ENCODE measurements at places on chromosomes 3 and 15.

DNA sequence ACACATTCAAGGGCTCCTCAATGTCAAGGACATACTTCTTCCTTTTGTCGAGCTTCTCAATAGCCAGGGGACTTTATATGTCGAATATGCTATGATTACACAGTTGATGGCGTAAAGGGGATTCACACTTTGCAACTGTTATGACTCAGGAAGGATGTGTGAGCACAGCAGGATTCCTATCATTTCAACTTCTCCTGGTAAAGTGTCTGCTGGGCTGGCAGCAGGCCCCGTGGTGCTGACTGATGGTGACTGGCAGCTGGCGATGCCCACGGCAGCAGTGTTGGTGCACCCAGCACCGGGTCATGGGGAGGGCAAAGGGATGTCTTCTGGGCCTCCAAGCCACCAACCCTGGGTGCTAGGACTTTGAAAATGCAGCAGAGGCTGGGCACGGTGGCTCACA, 44.8 kb upstream of the GNB5 start:
- no peak for DNase-seq

- no peak for DNase-seq
Observed at GRCh38 chr3:28132941-28133340, 108.5 kb upstream of the CMC1 start.

GRCh38 chr15:47991357-47991756, 129.4 kb upstream of the SLC24A5 start:
- no peak for DNase-seq

DNA sequence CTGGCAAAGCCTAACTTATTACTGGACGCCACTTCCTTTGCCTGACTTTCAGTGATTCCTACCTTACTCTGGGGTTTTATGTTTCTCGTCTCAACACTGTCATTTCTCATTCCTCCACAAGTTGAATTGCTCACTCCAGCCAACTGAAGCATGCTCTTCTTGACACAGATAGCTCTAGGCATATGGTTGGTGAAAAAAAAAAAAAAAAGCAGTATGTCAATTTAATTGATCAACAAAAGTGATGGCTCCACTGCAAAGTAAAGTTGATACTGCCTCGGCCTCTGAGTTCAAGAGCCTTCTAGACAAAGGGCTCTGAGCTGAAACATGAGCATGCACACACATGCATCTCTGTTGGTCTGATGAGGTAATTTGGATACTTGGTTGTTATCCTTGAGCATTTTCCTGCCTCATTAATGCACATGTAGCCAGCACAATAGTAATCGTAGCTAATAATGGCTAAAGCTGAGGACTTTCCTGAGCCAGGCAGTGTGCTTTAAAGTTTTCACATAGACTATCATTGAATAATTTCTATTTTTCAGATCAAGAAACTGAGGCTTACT, 21.4 kb upstream of the UBE2Q2 start:
- DNase-seq = no peak

- no peak for DNase-seq
Observed at GRCh38 chr15:88512601-88513000, 33.9 kb downstream of the DET1 start.

DNA sequence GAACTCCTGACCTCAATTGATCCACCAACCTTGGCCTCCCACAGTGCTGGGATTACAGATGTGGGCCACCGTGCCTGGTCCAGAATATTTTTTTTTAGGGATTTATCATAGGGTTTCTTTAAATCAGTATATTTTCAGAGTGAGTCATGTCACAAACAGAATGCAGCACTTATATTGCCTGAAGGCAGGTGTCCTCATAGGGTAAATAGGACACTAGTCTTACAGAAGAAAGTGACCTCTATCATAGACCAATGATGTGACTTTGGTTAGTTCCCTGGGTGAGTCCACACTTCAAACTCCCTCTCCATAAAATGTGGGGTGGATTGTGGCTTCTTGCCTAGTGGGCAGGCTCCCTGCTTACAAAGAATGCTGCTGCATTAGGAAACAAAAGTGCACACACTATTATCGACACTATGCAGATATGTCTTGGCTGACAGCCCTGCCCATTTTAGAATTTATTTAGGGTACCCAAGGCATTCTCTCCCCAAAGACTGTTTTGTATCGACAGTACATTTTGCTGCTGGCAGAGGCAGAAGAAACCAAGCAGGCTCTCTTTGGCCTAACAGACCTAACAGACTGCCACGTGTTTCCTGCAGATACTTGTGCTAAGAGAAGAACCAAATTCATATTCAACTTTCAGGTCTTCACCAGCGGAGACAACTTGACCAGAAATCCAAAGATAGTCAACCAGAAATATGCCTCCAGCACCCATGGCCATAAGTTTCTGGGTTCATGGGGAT, 125.0 kb downstream of the MOBP start:
- no peak for DNase-seq

DNA sequence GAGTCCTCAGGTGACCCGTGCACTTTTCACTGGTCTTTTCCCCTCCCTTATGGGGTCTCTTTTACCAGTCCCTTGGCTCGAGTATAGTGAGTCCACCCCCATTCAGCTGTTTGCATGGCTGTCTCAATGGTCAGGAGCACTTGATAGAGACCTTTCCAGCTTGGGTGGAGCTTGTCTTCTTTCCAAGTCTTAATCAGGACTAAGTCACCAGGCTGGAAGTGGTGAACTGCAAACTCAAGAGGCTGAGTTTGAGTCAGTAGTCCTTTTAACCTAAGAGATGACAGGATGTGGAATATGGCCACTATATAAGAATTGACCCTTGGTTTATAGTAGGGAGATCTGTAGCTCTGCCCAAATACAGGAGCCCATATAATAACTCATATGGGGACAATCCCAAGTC, 279.7 kb downstream of the PYDC2 start:
- DNase-seq = no peak

- peak; percentile 74 for DNase-seq
Observed at GRCh38 chr15:73959012-73959581, 32.8 kb downstream of the LOXL1 start.

GRCh38 chr3:55191911-55192775, 264.3 kb upstream of the LRTM1 start:
- no peak for DNase-seq

DNA sequence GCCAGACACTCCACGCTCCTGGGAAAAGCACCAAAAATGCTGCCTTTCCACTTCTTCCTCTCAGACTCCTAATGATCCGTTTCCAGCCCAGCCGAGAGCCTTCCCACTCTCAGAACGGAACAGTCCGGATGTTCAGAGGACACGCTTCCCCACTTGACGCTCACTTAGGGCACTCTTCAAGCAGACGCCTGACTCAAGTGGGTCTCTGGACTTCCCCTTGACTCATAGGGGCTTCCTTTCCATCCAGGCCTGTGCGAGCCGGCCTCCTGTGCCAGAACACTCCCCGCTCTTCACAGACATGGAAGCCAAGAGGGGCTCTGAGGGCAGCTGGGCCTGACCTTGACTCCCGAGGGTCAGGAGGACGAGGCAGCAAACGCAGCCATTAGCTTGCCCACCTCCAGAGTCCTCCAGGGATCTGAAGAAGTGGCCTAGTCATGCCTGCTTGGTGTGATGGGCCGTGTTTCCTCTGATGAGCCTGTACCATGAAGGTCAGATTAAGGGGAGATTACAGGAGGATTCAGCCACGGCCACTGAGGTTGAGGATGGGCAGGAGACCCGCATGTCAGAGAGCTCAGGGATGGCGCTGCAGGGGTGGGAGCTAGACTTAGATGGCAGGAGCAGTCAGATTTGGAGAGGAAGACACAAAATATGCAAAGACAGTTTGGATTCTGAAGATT, 114.7 kb upstream of the TLE3 start:
- no peak for DNase-seq

- no peak for DNase-seq
Observed at GRCh38 chr3:162721736-162722135, 1225.1 kb downstream of the OTOL1 start.

- no peak for DNase-seq
Observed at GRCh38 chr3:191963182-191963581, 502.2 kb downstream of the PYDC2 start.

GRCh38 chr3:12922306-12922705, 80.9 kb upstream of the RPL32 start:
- DNase-seq = no peak

GRCh38 chr3:172285844-172286243, 162.4 kb downstream of the GHSR start:
- no peak for DNase-seq

DNA sequence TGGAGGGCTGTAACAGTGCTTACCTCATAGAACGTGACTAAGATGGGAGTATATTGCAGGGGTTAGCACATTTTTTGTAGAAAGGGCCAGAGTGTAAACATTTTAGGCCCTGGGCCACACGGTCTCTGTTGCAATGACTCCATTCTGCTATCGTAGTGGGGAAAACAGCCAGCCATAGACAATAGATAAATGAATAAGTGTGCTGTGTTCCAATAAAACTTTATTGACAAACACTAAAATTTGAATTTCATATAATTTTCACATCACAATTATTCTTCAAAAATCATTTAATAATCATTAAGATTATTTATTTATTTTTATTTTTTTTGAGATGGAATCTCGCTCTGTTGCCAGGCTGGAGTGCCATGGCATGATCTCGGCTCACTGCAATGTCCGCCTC, 478.6 kb downstream of the SHQ1 start:
- DNase-seq = no peak

DNA sequence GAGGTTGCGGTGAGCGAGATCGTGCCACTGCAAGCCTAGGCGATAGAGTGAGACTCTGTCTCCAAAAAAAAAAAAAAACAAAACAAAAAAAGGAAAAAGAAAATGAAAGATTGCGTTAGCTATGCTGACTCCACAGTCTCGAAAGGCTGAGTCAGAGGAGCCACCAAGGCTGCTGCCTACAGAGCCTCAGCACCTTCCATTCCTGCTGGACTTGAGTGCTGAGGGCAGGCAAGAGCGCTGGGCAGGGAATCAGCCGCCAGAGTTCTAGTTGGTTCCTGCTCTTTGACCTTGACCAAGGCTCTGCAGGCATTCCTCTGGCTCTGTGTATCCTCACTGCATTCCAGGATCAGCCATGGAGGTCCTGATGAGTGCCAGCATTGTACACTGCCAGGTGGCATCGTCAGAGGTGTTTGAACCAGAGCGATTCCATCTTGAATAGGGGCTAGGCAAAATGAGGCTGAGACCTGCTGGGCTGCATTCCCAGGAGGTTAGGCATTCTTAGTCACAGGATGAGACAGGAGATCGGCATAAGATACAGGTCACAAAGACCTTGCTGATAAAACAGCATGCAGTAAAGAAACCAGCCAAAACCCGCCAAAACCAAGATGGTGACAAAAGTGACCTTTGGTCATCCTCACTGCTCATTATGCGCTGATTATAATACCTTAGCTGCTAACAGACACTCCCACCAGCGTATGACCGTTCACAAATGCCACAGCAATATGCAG, 5.9 kb downstream of the MESP2 start:
- no peak for DNase-seq

- peak; percentile 41 for DNase-seq
Observed at GRCh38 chr15:94229591-94230369, 1.6 kb upstream of the MCTP2 start.

DNA sequence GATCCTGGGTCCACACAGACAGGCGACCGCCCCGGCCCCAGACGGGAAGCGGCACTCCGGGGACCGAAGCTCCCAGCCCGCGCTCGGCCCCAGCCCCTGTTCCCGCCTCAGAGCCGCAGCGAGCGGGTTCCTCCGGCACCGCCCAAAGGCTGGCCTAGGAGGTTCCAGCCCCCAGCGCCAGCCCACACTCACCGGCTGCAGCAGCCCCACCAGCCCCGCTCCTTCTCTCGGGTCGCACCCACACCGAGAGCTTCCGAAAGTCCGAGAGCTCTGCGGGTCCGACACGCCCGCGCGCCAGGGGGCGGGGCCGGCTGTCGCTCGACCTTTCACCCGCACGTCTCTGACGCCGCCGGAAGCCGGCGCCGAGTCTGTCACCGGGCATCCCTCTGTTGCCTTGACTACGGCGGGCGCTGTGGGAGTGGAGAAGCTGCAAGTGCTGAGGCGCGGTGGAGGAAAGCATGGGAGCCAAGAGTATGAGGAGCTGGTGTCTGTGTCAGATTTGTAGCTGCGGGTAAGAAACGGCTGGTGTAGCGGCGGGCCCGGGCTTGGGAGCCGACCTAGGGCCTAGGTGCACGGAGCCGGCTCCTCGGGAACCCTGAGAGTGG, at the start of the genes EFL1 and SAXO2:
Gene EFL1, minus strand, starts transcription at position 313 of the 605 bp plus-strand sequence. CDS start 956 bp downstream, outside the sequence.
Gene SAXO2, plus strand, starts transcription at position 397 of the 605 bp plus-strand sequence. Its CDS starts 62 bp downstream, at position 459.
- peak; percentile 83 for DNase-seq

GRCh38 chr3:58697561-58697960, 31.0 kb upstream of the FAM3D start:
- DNase-seq = no peak

GRCh38 chr15:55695432-55695831, 47.5 kb downstream of the PRTG start:
- no peak for DNase-seq

GRCh38 chr3:55296791-55297190, 190.3 kb downstream of the WNT5A start:
- no peak for DNase-seq

DNA sequence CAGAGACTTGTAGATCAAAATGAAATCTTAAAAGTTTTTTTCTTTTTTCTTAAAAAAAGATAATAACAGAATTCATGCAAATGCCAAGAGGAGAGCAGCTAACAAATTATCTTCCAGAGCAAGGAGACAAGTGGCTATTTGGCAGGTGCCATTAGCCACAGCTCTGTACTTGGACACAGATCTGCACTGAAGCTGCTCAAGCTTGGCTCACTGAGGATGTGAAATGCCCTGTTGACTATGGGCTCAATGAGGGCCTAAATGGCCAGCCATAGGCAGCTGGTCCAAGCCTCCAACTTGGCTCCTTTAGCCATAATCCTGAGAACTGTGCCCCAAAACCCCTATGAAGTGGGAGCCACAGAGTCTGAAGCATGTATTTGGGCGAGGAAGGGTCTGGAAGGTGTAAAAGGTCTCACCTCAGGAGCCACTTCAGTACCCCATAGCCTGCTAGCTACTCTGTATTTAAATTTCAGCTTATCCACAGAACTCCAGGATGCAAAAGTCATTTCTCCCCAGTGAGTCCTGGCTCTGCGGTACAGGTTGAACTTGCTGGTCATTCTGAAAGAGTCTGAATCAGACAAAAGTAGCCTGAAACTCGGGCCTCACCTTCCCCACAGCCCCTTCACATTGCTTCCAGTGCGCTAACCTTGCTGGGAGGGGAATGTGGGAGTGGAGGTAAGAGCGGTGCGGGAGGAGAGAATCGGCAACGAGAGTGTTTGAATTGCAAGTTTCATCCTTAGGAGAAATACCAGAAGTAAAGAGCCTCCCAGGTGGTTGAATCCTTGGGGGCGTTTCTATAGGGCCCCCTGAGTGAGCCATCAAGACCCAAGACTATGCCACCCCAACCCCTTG, 48.0 kb downstream of the ZIC4 start:
- DNase-seq = no peak

GRCh38 chr3:62097121-62097520, 276.2 kb downstream of the FEZF2 start:
- no peak for DNase-seq

DNA sequence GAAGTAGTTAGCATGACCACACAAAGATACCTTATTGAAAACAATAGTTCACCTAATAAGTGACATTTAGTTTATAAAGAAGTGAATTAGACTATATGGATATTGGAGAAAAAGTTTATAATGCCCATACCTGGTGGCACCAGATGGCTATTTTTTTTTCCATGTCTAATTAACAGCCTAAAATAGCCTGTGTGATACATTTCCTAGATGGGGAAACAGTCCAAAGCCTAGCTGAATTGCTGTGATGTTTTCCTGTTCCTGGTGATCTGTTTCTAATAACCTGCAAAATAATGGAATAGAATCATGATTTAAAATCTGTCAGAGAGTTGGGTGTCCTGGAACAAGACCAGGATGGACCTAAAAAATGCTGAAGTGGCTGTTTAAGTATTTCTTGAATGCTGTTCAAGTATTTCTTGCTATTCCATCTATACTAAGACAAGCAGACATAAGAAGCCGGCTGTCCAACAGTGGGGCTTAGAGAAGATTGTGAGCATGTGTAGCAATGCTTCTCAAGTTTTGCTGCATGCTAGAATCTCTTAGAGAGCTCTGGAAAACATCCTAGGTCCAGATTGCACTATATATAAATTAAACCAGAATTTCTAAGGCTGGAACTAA, 31.3 kb downstream of the LRRC3B start:
- no peak for DNase-seq

Measured in naive thymus-derived CD4-positive, alpha-beta T cell (primary cell).